Trophoblast cell (in vitro differentiated cells and primary cell): ENCODE measurements at places on chromosomes 3 and 15.

- DNase-seq, result peak; percentile 62
- H3K4me3 ChIP-seq, result no peak overlapping the region
- H3K27ac ChIP-seq, result no peak overlapping the region
- H3K27me3 ChIP-seq, result no peaks in the 10 kb centered on the region
Measured at GRCh38 chr3:114155370-114155821, 23.5 kb downstream of the DRD3 start.

GRCh38 chr3:126807795-126808194 lies 103.8 kb downstream of the CHCHD6 start:
- peaks cover 2% of the 10 kb centered on the region for H3K4me1 ChIP-seq
- H3K36me3 ChIP-seq, result no peaks in the 10 kb centered on the region
- no peaks in the 10 kb centered on the region for H3K27me3 ChIP-seq

- peak overlapping the region; percentile 76 for H3K4me3 ChIP-seq
- peak; percentile 41 for DNase-seq
- no peaks in the 10 kb centered on the region for H3K4me1 ChIP-seq
- H3K27ac ChIP-seq, result peak overlapping the region; percentile 28
- H3K27me3 ChIP-seq, result no peaks in the 10 kb centered on the region
- H3K36me3 ChIP-seq, result no peaks in the 10 kb centered on the region
Measured at GRCh38 chr3:169764312-169764881, 463 bp downstream of the TERC start.

GRCh38 chr3:12179441-12179840 lies 20.7 kb upstream of the TIMP4 start:
- H3K4me1 ChIP-seq, result peaks cover 24% of the 10 kb centered on the region
- no peak overlapping the region for H3K4me3 ChIP-seq
- H3K27me3 ChIP-seq, result no peaks in the 10 kb centered on the region
- DNase-seq, result no peak
- H3K36me3 ChIP-seq, result no peaks in the 10 kb centered on the region

GRCh38 chr3:23294770-23295387 lies 91.8 kb downstream of the UBE2E2 start:
- H3K4me1 ChIP-seq, result no peaks in the 10 kb centered on the region
- no peak for DNase-seq
- no peaks in the 10 kb centered on the region for H3K36me3 ChIP-seq
- H3K4me3 ChIP-seq, result no peak overlapping the region

- DNase-seq, result peak; percentile 74
- peaks cover 8% of the 10 kb centered on the region for H3K4me1 ChIP-seq
- H3K27ac ChIP-seq, result no peak overlapping the region
- peak overlapping the region; percentile 96 for H3K4me3 ChIP-seq
Measured at GRCh38 chr3:52704611-52705437, 767 bp downstream of the GLT8D1 start.

GRCh38 chr3:36701249-36701572 lies 63.1 kb downstream of the DCLK3 start:
- no peak overlapping the region for H3K4me3 ChIP-seq
- DNase-seq, result no peak
- no peaks in the 10 kb centered on the region for H3K27me3 ChIP-seq
- no peaks in the 10 kb centered on the region for H3K4me1 ChIP-seq
- H3K27ac ChIP-seq, result no peak overlapping the region
- H3K36me3 ChIP-seq, result no peaks in the 10 kb centered on the region

DNA sequence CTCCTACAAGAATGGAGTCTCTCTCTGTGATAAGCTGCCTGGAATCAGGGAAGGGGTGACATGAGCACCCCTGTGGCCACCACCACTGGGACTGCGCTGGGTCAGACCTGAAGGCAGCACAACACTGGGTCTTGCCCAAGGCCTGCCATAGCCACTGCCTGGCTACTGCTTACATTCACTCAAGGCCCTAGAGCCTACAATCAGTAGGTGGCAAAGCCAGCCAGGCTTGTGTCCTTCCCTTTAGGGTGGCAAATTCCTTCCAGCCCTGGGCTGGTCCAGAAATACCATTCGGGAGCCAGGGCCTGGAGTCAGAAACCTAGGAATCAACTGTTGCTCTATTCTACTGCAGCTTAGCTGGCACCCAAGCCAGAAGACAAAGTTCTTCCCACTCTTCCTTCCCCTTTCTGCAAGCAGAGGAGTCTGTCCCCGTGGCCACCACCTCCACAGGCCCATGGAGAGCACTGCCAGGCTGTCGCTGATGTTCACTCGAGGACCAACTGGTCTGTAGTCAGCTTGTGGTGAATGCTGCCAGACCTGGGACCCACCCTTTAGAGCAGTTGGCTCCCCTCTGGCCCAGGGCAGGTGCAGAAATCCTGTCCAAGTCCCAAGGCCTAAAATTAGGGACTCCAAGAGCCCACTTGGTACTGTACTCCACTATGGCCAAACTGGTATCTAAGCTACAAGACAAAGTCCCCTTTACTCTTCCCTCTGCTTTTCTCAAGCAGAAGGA lies 307.4 kb downstream of the THSD4 start:
- H3K4me3 ChIP-seq, result peak overlapping the region; percentile 37
- H3K4me1 ChIP-seq, result no peaks in the 10 kb centered on the region
- no peak overlapping the region for H3K27ac ChIP-seq

DNA sequence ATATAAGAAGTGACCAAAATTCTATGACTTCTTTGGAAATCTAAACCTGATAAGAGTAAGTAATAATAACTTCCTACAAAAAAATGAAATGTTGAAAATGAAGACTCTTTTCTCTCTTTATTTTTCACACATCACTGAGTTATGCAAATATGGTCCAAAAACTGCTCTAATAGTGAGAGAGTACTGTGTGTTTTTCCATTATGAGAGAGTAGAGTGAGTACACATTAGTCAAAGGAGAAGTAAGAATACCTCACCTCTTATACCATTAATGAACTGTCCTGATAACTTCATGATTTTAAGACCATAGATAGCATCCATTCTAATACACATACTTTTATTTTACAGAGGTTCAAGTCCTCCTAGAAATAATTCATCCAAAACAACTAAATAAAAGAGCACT lies 1310.2 kb downstream of the SI start:
- H3K36me3 ChIP-seq, result no peaks in the 10 kb centered on the region
- no peak overlapping the region for H3K4me3 ChIP-seq
- DNase-seq, result no peak
- H3K27me3 ChIP-seq, result no peaks in the 10 kb centered on the region
- no peak overlapping the region for H3K27ac ChIP-seq
- H3K4me1 ChIP-seq, result no peaks in the 10 kb centered on the region

- H3K4me3 ChIP-seq, result no peak overlapping the region
- H3K27ac ChIP-seq, result peak overlapping the region; percentile 29
- DNase-seq, result peak; percentile 16
- H3K4me1 ChIP-seq, result peaks cover 15% of the 10 kb centered on the region
Measured at GRCh38 chr3:37197810-37198371, 23.5 kb upstream of the LRRFIP2 start.

- no peaks in the 10 kb centered on the region for H3K27me3 ChIP-seq
- no peaks in the 10 kb centered on the region for H3K4me1 ChIP-seq
- H3K36me3 ChIP-seq, result no peaks in the 10 kb centered on the region
- H3K27ac ChIP-seq, result no peak overlapping the region
- no peak overlapping the region for H3K4me3 ChIP-seq
Measured at GRCh38 chr3:157201648-157202278, 41.8 kb upstream of the CCNL1 start.

- no peak overlapping the region for H3K27ac ChIP-seq
- DNase-seq, result no peak
- H3K27me3 ChIP-seq, result no peaks in the 10 kb centered on the region
- peaks cover 3% of the 10 kb centered on the region for H3K36me3 ChIP-seq
- H3K4me3 ChIP-seq, result no peak overlapping the region
- H3K4me1 ChIP-seq, result peaks cover 14% of the 10 kb centered on the region
Measured at GRCh38 chr15:66936109-66936860, 129.1 kb upstream of the SMAD3 start.

DNA sequence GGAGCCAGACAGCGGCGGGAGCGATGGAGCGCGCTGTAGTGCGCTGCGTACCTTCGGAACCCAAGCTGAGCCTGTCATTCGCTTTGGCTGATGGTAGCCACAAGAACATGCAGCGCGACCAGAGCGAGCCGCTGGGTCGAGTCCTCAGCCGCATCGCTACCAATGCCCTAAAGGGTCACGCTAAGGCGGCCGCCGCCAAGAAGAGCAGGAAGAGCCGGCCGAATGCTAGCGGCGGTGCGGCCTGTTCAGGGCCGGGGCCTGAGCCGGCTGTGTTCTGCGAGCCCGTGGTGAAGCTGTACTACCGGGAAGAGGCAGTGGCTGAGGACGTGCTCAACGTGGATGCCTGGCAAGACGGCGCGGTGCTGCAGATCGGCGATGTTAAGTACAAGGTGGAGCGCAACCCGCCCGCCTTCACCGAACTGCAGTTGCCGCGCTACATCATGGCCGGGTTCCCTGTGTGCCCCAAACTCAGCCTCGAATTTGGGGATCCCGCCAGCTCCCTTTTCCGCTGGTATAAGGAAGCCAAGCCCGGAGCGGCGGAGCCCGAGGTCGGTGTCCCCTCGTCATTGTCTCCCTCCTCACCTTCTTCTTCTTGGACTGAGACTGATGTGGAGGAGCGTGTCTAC lies 498 bp downstream of the PDE12 start:
- peak; percentile 15 for DNase-seq
- H3K27ac ChIP-seq, result peak overlapping the region; percentile 70
- H3K4me3 ChIP-seq, result peak overlapping the region; percentile 93

GRCh38 chr3:190494907-190495306 lies 19.0 kb upstream of the IL1RAP start:
- H3K27me3 ChIP-seq, result no peaks in the 10 kb centered on the region
- peaks cover 2% of the 10 kb centered on the region for H3K4me1 ChIP-seq
- no peak overlapping the region for H3K27ac ChIP-seq

- DNase-seq, result no peak
- H3K4me1 ChIP-seq, result no peaks in the 10 kb centered on the region
- no peak overlapping the region for H3K4me3 ChIP-seq
- H3K27ac ChIP-seq, result no peak overlapping the region
- no peaks in the 10 kb centered on the region for H3K27me3 ChIP-seq
- no peaks in the 10 kb centered on the region for H3K36me3 ChIP-seq
Measured at GRCh38 chr3:85525264-85525663, 566.5 kb downstream of the CADM2 start.

GRCh38 chr3:117531078-117531767 lies 821.6 kb downstream of the TUSC7 start:
- H3K36me3 ChIP-seq, result no peaks in the 10 kb centered on the region
- H3K27ac ChIP-seq, result no peak overlapping the region
- no peaks in the 10 kb centered on the region for H3K4me1 ChIP-seq
- H3K4me3 ChIP-seq, result no peak overlapping the region

GRCh38 chr15:43987924-43988323 lies 161.1 kb downstream of the WDR76 start:
- no peaks in the 10 kb centered on the region for H3K36me3 ChIP-seq
- no peak for DNase-seq
- no peak overlapping the region for H3K27ac ChIP-seq

DNA sequence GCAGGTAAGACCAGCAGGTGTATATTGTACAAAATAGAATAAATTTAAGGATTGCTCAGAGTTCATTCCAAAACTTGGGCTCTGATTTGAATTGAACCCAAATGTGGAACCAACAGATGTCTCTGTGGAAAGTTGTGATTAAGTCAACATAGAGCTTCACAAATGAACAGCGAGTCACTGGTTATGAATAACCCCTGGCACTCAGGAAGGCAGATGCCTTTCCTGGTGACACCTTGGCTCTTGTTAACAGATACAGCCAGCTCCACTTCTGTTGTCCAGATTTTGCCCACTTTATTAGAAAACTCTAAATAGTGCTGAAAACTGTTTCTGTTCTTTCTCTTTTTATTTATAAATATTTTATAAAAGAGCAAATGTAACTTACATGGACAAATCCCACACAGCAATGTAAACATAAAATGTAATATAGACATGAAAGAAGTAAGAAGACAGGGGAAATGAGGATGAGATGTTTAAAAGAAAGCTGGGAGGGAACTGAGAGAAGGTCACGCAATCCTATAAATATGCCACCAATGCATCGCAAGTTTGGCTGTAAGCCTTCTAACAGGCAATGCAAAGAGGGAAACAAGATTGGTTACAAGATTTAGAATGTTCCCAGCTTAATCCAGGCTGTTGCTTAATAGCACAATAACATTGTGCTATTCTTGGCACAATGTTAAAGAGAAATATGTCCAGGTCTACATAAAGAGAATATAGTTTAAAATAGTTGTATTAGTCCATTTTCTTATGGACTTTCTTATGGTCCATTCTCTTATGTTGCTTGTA lies 495.5 kb downstream of the TAFA4 start:
- H3K4me1 ChIP-seq, result no peaks in the 10 kb centered on the region
- H3K4me3 ChIP-seq, result no peak overlapping the region
- peaks cover 3% of the 10 kb centered on the region for H3K36me3 ChIP-seq
- no peak overlapping the region for H3K27ac ChIP-seq

DNA sequence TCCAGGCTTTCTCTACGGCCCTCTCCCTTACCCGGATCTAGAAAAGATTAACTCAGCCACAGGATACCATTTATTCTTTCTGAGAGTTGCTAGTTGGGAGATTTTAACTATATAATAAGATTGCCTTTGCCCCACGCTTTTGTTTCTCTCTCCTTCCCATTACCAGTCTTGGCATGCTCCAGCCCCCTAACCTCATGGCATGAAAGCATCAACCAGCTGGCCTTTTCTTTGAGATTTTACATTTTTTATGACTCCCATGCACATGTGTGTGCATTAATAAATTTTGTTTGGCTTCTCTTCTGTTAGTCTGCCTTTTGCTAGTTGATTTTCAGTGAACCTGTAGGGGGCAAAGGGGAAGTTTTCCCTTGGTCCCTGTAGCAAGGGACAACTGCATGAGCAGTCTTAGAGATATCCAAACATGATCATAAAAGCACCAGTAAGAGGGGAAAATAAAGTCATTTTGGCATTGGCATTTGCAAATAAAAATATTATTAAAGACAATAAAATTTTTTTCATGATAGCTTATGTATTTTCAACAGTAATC lies 73.6 kb downstream of the OXSM start:
- H3K4me3 ChIP-seq, result no peak overlapping the region
- DNase-seq, result no peak
- H3K27ac ChIP-seq, result no peak overlapping the region
- H3K4me1 ChIP-seq, result no peaks in the 10 kb centered on the region
- H3K36me3 ChIP-seq, result no peaks in the 10 kb centered on the region

GRCh38 chr15:45180648-45181436 lies 6.9 kb downstream of the SHF start:
- peaks cover 3% of the 10 kb centered on the region for H3K36me3 ChIP-seq
- H3K4me1 ChIP-seq, result peaks cover 12% of the 10 kb centered on the region
- no peak overlapping the region for H3K4me3 ChIP-seq
- no peak for DNase-seq
- H3K27me3 ChIP-seq, result no peaks in the 10 kb centered on the region

- no peaks in the 10 kb centered on the region for H3K36me3 ChIP-seq
- no peaks in the 10 kb centered on the region for H3K4me1 ChIP-seq
- H3K27ac ChIP-seq, result no peak overlapping the region
Measured at GRCh38 chr3:108283006-108283405, 13.3 kb upstream of the HHLA2 start.

DNA sequence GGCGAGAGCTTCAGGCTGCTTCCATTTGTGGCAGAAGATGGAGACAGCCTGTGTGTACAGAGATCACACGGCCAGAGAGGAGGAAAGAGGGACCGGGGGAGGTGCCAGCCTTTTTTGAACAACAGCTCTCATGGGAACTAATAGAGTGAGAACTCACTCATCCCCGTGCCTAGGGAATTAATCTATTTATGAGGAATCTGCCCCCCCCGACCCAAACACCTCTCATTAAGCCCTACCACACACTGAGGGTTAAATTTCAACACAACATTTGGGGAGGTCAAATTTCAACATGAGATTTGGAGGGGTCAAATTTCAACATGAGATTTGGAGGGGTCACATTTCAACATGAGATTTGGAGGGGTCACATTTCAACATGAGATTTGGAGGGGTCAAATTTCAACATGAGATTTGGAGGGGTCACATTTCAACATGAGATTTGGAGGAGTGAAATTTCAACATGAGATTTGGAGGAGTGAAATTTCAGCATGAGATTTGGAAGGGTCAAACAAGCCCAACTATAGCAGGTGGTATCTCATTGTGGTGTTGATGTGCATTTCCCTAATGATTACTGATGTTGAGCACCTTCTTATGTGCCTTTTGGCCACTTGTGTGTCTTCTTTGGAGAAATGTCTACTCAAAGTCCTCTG lies 20.6 kb upstream of the RFTN1 start:
- no peak for DNase-seq
- H3K4me1 ChIP-seq, result no peaks in the 10 kb centered on the region
- H3K4me3 ChIP-seq, result no peak overlapping the region
- no peaks in the 10 kb centered on the region for H3K36me3 ChIP-seq
